ENCODE measurements at places on chromosomes 16 and 17.
A peak's percentile ranks its signal among the peaks of the same experiment; 100 is the strongest.

- ATAC-seq, result peak; percentile 98
Observed at GRCh38 chr16:31386157-31386984, 6.8 kb upstream of the ITGAD start.

DNA sequence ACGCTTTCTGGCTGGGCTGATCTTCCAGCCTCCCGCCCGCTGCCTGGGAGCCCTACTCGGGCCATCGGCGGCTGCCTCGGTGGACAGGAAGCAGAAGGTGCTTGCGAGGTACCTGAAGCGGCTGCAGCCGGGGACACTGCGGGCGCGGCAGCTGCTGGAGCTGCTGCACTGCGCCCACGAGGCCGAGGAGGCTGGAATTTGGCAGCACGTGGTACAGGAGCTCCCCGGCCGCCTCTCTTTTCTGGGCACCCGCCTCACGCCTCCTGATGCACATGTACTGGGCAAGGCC lies 30.7 kb downstream of the CIITA start:
- ATAC-seq, result no peak

- peak; percentile 73 for ATAC-seq
Observed at GRCh38 chr17:4204710-4205173, 59.0 kb downstream of the ANKFY1 start.

- no peak for ATAC-seq
Observed at GRCh38 chr17:16480995-16481394, 11.0 kb downstream of the LRRC75A start.

DNA sequence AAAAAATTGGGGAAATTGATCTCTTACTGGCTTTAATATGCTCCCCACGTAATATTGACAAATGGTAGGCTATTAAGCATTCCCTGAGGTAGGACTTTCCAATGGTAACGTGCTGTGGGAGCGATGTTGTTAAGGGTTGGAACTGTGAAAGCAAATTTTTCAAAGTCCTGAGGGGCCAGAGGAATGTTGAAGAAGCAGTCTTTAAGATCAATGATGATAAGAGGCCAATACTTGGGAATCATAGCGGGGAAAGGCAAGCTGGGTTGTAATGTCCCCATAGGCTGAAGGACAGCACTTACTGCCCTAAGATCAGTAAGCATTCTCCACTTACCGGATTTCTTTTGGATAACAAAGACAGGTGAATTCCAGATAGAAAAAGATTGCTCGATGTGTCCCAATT lies 69.6 kb upstream of the ARL4D start:
- no peak for ATAC-seq

DNA sequence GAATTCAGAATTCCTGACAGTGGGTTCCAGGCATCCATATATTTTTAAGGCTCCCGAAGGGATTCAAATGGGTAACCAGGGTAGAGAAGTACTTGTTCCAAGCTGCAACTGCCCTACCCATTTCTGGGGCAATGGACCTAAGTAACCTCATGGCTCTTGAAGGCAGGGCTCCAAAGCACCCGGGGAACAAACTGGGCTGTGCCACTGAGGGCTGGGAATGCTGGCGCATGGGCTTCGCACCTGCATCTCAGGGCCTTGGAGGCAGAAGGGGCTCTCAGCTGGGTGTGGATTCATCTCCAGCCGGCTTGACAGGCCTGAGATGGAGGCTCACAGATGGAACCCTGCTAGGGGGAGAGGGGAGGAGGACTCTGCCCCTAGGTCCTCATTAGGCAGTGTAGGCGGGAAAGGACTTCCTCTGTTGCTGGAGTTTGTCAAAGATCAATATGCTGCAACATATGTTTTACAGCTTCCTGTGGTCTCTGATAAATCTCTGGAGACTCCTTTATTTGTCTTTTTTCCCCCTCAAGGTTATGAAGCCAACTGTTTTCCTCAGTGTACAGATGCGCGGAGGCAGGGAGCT lies 232.3 kb upstream of the NLRP1 start:
- ATAC-seq, result no peak

- no peak for ATAC-seq
Observed at GRCh38 chr16:71927383-71927782, 32.1 kb downstream of the IST1 start.

GRCh38 chr16:71490361-71490760 lies 1.2 kb upstream of the ZNF19 start:
- no peak for ATAC-seq
